ENCODE measurements at places on chromosomes 3 and 15.

DNA sequence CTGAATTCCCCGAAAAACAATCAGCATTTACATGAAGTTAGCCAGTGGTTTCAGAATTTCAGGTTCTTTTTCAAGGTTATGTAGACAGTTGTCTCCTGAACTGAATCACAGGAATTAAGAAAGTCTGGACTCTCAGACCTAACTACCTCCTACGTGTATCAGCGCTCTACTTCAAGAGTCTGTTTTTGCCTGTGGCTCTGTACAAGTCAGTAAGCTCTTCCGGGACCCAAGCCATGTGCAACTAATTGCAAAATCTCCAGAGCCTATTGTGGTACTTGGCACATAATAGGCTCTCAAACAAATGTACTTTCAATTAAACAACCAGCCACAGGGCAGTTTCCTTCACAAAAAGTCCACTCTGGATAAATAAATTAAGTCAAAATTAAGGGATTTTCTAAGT is 414.2 kb downstream of the PDCD6IP start:
- no peak for DNase-seq

- no peak for DNase-seq
These were observed 140.5 kb upstream of the CADPS start for GRCh38 chr3:63015614-63016309.

DNA sequence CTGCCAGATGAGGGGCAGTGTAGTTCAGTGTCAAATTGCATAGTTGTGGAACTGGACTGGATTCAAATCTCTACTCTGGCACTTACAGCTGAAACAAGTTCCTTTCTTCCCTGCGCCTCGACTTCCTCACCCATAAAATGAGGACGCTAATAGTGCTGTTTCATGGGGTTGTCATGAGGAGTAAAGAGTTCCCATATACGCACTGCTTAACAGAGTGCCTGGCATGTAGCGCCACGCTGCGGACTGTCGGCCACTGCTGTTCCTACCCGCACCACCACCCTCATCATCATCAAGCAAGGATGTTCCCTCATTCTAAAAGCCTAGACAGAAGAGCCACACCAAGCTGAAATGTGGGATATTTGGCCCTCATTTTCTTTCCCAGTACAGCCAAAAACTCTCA is 91.9 kb downstream of the CHDH start:
- no peak for DNase-seq

DNA sequence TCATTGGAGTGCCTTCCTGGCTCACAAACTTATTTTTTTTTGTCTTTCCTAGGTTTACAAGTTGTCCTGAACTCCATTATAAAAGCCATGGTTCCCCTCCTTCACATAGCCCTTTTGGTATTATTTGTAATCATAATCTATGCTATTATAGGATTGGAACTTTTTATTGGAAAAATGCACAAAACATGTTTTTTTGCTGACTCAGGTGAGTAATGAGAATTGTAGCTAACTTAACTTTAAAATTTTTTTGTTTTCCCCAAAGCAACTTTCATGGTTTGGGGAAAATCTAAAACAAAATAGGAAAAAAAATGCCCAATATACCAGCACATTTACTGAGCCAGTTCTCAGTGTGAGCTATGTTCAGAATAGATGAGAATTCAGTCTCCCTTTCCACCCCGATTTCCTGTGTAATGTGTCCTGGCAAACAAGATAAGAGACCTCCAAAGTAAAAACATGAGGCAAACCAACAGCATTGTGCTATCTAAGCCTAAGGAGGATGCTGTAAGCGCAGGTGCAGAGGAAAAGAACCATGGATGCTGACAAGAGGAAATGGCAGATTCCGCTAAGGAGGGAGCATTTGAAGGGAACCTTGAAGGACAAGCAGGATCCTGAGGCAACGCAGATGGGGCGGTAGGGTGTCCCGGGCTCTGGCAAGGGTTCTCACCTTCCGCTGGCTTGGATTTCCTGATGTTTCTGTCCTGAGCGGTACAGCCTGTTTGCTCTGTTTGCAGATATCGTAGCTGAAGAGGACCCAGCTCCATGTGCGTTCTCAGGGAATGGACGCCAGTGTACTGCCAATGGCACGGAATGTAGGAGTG is 171.4 kb downstream of the CACNA1D start:
- DNase-seq: no peak

DNA sequence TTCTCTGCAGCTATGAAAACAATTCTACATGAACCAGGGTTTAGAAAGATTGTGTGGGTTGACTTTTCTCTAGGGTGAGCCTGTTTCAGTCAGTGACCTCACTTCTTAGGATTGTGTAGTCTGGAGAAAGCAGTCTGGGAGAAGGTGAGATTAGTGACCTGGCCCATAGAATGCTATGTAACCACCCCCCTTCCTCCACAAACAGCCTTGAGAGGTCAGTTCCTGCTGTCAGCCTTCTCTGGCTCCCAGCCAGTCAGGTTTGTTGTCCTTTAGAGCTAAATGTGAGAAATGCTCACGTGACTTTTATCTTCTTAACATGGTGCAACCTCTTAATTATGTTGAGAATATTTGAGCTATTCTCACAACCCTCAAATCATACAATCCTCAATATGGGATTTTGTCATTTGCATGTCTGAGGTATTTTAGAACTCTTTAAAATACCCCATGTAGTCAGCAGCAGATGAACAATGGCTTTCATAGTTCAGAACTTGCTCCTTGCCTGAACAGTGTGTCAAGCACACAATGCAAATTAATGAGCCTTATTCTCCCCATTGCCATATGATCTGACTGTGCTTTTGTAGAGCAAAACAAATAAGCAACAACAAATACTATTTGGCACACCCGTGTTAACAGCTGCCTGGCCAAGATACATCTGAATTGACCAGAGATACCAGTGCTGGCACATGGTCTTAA is 311.6 kb downstream of the CNTN6 start:
- no peak for DNase-seq

DNA sequence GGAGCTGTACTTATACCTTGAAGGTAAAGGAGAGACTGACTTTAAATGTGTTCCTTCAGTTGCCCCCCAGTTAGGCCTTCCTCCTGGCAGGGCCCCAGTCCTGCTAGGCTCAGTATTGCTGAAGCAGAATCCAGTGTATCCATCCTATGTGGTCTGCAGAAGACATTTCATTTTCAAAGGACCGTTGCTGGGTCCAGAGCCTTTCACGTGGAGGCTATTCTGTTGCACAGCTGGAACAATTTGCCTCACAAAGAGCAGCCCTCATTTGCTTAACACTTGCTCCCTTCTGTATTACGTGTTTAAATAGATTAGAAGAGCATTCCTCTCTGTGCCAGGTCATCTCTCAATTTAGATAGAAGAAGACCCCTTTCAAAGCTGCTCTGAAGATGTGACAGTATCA is 78.9 kb upstream of the CFAP20DC start:
- DNase-seq: no peak

GRCh38 chr3:171936191-171936841 is 93.2 kb downstream of the TMEM212 start:
- no peak for DNase-seq

DNA sequence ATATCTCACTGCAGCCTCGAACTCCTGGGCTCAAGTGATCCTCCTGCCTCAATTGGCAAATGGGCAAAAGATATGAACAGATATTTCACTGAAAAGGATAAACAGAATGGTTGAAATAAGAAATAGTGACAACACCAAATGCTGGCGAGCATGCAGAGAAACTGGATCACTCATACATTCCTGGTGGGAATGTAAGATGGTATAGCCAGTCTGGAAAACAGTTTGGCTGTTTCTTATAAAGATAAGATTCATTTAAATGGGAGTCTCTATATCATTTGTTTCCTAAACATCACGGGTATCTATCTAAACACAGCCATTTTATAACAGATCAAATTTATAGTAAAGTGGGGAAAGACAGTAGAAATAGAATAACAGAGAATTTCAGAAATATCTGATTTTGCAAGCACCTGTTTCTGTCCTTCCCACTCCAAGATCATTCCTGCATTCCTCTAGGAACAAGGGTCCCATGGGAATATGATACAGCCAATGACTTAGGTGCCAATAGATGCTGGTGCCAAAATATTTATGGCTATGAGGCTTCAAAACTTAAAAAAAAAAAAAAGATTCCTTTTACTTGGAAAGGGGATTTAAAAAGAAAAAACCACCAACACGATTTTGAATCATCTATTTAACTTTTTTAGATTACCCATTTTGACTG is 9.9 kb upstream of the TFDP2 start:
- DNase-seq: no peak

DNA sequence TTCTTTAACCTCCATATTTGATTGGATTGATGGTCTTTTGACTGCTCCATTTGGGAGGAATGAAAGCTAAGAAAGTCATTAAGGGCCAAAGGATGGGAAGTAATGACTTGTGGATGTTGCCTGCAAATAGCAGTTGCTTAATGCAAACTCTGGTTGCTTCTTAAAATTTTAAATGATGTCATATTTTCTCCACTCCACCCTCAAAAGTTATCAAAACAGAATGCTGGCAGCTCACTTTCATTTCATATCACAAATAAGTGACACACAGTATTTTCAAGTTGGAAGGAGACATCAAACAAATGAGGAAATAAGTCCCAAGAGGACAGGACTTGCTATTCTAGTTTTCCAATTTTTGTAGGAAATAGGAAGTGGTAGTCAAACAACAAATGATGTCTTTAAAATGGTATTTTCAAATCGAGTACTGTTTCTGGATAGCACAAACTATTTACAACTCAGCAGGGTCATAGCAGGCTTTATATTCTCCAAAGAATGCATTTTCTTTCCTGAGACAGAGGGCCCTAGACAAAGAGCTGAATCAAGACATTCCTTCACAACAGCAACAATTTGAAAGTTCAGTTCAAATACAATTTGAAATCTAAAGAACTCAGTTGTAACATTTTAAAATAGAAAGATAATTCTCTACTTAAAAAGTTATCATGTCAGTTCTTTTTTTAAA is 165.1 kb upstream of the UBE2E1 start:
- DNase-seq: no peak

GRCh38 chr3:87191175-87191574 is 35.9 kb upstream of the CHMP2B start:
- no peak for DNase-seq

GRCh38 chr3:131561511-131561910 is 58.7 kb upstream of the MRPL3 start:
- no peak for DNase-seq

GRCh38 chr3:31790193-31791089 is 190.6 kb downstream of the OSBPL10 start:
- no peak for DNase-seq

GRCh38 chr3:103644450-103644849 is 1209.6 kb downstream of the ZPLD1 start:
- no peak for DNase-seq

- no peak for DNase-seq
These were observed 65.7 kb downstream of the IL1RAP start for GRCh38 chr3:190579514-190580137.

GRCh38 chr15:29800491-29801366 is 21.5 kb downstream of the TJP1 start:
- no peak for DNase-seq

GRCh38 chr15:49063402-49064280 is 17.4 kb upstream of the SECISBP2L start:
- no peak for DNase-seq

GRCh38 chr3:158700559-158700958 is 28.1 kb upstream of the LXN start:
- DNase-seq: no peak

DNA sequence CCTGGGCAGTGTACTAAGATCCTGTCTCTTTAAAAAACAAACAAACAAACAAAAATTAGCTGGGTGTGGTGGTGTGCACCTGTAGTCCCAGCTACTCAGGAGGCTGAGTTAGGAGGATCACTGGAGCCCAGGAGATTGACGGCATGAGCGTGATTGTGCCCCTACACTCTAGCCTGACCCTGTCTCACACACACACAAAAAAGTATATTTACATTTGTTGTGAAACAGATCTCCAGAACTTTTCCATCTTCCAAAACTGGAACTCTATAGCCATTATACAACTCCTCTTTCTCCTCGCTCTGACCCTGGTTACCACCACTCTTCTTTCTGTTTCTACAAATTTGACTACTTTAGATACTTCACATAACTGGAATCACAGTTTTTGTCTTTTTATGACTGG is 56.0 kb upstream of the CCNB2 start:
- no peak for DNase-seq

GRCh38 chr15:63905131-63905530 is 71.4 kb upstream of the HERC1 start:
- no peak for DNase-seq

DNA sequence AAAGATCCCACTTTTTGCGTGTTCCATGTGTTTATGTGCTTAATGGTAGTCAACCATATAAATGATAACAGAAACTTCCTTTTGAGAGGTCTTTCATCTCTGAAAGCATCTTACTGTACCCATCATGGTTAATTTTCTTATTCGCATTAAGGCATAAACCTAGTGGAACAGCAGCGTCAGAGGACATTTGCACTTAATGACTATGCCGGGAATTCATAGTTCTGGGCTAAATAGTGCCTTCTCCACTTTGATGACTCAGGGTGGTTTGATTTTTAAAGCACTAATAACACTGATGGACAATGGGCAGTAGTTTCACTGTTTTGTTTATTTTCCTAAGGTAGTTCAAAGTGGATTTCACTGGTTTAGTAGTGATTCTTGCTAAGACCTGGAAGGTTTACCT is 455.3 kb downstream of the DIPK2A start:
- DNase-seq: no peak

DNA sequence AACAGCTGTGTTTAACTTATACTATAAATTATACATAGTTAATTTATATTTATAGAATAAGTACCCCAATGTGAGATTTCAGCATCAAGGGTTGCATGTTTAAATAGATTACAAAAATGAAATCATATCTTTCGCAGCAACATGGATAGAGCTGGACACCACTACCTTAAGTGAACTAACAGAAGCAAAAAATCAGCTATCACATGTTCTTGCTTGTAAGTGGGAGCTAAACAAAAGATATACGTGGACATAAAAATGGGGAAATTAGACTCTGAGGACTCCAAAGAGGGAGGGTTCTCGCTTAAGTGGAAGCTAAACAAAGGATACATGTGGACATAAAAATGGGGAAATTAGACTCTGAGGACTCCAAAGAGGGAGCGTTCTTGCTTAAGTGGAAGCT is 626.5 kb upstream of the DPPA4 start:
- DNase-seq: no peak

GRCh38 chr3:133442518-133442917 is 42.7 kb downstream of the BFSP2 start:
- no peak for DNase-seq

- DNase-seq: no peak
These were observed 16.5 kb downstream of the LMCD1 start for GRCh38 chr3:8518138-8518537.

DNA sequence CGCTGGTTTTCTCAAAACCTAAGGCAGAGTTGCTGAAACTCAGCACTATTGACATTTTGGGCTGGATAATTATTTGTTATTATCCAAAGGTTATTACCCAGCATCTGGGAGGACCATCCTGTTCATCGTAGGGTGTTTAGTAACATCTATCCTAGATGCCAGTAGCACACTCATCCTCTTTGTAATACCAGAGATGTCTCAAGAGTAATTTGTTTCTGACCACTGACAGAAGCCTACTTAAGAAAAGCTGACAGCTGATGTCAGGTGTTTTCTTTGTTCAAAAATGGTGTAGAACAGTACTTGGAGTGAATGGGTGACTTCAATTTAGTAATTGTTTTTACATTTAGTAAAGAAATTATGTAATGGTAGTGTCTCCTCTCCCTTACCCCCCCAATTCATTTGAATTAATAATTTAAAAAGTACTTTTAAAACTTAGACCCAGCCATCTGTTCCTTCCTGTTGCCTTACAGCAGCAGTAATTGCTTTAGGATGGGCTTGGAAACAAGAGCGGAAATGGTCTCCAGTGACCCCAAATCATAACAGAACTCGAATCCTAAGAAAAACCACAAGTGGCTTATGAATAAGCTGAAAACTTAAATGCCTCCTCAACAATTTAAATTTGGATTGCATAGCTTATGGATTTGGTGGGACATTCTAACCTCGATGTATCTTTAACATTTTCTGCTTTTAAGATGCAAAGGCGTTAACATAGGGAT is 105.4 kb downstream of the PTPRG start:
- no peak for DNase-seq
